ENCODE measurements at places on chromosomes 3 and 15. TPM values are rescaled to one million over a fixed set of nuclear protein-coding genes. Genes with fewer than 3 reads are reported as not detected.

EHHADH gene
- polyA plus RNA-seq, result 15.0 TPM

CACNA1D gene
- 1.2 TPM for polyA plus RNA-seq

TRAT1 gene
- polyA plus RNA-seq, result not detected

ZNF385D gene
- polyA plus RNA-seq, result under 0.01 TPM

CFAP91 gene
- polyA plus RNA-seq, result 0.92 TPM

ZNF660 gene
- polyA plus RNA-seq, result not detected

STAB1 gene
- polyA plus RNA-seq, result 58.5 TPM

DNA sequence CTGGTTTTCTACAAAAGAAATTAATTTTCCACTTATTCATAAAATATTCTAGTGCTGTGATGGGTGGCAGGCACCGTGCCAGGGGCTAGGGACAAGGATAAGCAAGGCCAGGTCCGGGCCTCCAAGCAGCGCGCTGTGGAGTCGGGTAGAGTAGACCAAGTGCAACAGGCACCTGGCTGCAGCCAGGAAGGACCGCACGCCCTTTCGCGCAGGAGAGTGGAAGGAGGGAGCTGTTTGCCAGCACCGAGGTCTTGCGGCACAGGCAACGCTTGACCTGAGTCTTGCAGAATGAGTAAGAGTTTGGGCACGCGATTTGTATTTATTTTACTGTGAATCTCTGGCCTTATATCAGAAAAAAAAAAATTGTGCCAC is at the start of gene CASR:
Gene CASR (plus strand): TSS at position 148 of the 372 bp plus-strand sequence. CDS start 70,522 bp downstream, outside the sequence.
- H3K27ac ChIP-seq, result no peak within 1 kb of the TSS
- no peaks in the 10 kb centered on the region for H3K4me1 ChIP-seq
- H3K27me3 ChIP-seq, result peaks cover 9% of the 10 kb centered on the region
- no peak for DNase-seq
- no peaks in the 10 kb centered on the region for H3K36me3 ChIP-seq
- no peak within 1 kb of the TSS for H3K4me3 ChIP-seq

- no peaks in the 10 kb centered on the region for H3K36me3 ChIP-seq
- no peaks in the 10 kb centered on the region for H3K27me3 ChIP-seq
- DNase-seq, result no peak
- H3K27ac ChIP-seq, result no peak overlapping the region
These were observed 193.2 kb upstream of the ZNF385D start for GRCh38 chr3:21944251-21944650.

- no peaks in the 10 kb centered on the region for H3K27me3 ChIP-seq
- H3K4me3 ChIP-seq, result no peak overlapping the region
- DNase-seq, result no peak
- no peak overlapping the region for H3K27ac ChIP-seq
- H3K4me1 ChIP-seq, result no peaks in the 10 kb centered on the region
These were observed 230.0 kb upstream of the GOLIM4 start for GRCh38 chr3:168325684-168326083.

DNA sequence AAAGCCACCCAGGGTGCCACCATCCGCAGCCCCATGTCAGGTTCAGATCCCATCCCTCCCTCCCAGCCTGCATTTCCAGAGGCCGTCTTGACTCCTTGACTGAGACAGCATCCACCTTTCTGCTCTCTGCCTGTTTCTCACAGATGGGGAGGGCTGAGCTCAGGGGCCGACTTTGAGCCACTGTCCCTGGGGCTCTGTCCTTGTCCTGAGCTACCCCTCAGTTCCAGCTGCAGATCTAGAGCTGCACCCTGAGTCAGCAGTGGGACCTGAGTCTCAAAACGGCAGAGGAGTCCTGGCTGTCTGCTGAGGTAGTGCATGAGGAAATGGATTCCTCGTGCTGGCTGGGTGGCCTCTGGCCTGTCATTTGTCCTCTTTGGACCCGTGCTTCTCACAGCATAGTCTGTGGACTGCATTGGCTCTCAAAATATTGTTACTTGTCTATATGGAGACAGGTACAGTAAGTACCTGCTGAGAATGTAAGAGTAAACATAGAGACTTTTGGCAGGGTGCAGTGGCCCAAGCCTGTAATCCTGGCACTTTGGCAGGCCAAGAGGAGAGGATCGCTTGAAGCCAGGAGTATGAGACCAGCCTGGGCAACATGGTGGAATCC is 22.3 kb downstream of the RPLP1 start:
- no peak overlapping the region for H3K27ac ChIP-seq
- H3K27me3 ChIP-seq, result no peaks in the 10 kb centered on the region
- no peak for DNase-seq
- H3K4me1 ChIP-seq, result no peaks in the 10 kb centered on the region

GRCh38 chr3:146638718-146639117 is 33.6 kb upstream of the PLSCR5 start:
- H3K4me1 ChIP-seq, result peaks cover 2% of the 10 kb centered on the region
- H3K4me3 ChIP-seq, result no peak overlapping the region
- no peak for DNase-seq
- no peaks in the 10 kb centered on the region for H3K27me3 ChIP-seq

DNA sequence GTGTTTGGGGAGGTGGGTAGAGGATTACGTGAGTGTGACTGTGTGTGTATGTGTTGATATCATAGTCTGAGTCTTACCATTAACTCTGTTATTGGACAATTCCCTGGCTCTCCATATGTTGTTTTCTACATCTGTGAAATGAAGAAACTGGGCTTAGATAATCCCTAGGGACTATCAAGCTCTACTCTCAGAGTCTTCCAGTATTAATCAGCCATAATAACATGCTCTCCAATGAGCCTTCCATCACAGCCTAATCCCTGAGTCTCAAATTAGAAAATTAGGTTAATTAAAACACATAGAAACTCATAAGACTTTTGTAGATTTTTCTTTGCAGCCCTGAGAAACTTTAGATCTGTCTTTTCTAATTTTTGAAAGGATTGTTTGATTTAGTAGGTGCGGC is 404.2 kb upstream of the RARB start:
- H3K27me3 ChIP-seq, result no peaks in the 10 kb centered on the region
- H3K4me1 ChIP-seq, result peaks cover 4% of the 10 kb centered on the region
- H3K4me3 ChIP-seq, result no peak overlapping the region
- H3K27ac ChIP-seq, result no peak overlapping the region
- no peaks in the 10 kb centered on the region for H3K36me3 ChIP-seq

GRCh38 chr15:50137330-50137761 is 18.3 kb upstream of the ATP8B4 start:
- no peak for DNase-seq
- H3K36me3 ChIP-seq, result no peaks in the 10 kb centered on the region
- peaks cover 34% of the 10 kb centered on the region for H3K4me1 ChIP-seq
- H3K27me3 ChIP-seq, result no peaks in the 10 kb centered on the region
- H3K27ac ChIP-seq, result no peak overlapping the region

DNA sequence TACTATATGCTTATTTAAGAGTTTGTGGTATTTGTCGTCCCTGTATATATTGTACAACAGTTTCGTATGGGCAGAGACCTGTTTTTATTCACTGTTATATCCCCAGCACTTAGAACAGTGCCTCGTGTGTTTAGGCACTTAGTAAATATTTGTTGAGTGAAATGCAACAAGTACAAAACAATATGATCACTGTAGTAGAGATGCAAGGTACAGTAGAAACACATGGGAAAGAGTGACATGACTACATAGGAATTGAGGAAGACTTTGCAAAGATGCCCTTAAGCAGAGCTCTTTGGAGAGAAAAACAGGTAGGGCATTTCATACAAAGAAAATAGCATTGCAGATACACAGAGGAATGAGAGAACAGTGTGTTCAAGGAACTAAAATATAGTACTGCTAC is 18.3 kb downstream of the RASA2 start:
- no peak for DNase-seq
- H3K36me3 ChIP-seq, result no peaks in the 10 kb centered on the region
- H3K4me3 ChIP-seq, result no peak overlapping the region

- H3K4me1 ChIP-seq, result no peaks in the 10 kb centered on the region
- H3K27me3 ChIP-seq, result no peaks in the 10 kb centered on the region
- no peak overlapping the region for H3K4me3 ChIP-seq
These were observed 64.0 kb downstream of the CHRD start for GRCh38 chr3:184443831-184444230.

GRCh38 chr3:129723558-129724324 is 117.3 kb upstream of the PLXND1 start:
- peak overlapping the region; percentile 41 for H3K27ac ChIP-seq
- H3K36me3 ChIP-seq, result no peaks in the 10 kb centered on the region
- peak; percentile 92 for DNase-seq
- H3K4me1 ChIP-seq, result peaks cover 25% of the 10 kb centered on the region
- H3K4me3 ChIP-seq, result peak overlapping the region; percentile 22
- H3K27me3 ChIP-seq, result no peaks in the 10 kb centered on the region

DNA sequence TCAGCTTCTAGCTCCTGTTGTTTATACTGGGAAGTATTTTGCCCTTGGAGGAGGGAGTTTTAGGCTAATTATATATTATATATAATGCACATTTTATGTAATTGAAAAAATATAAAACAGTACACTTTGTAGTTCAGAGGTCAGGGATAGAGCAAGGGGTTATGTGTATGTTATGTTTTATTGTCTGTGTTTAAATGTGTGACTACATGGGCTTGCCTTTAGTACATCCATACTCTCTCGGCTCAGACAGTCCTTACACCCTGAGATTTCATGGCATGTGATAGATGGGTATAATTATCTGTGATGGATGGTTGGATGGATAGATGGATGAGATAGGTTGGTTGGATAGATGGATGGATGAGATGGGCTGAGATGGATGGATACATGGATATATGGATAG is 17.4 kb upstream of the ST3GAL6 start:
- H3K27ac ChIP-seq, result no peak overlapping the region
- no peak for DNase-seq
- H3K4me3 ChIP-seq, result no peak overlapping the region
- no peaks in the 10 kb centered on the region for H3K4me1 ChIP-seq
- H3K27me3 ChIP-seq, result no peaks in the 10 kb centered on the region

- no peak for DNase-seq
- H3K27ac ChIP-seq, result no peak overlapping the region
- no peaks in the 10 kb centered on the region for H3K4me1 ChIP-seq
These were observed 6.1 kb upstream of the CHST14 start for GRCh38 chr15:40464595-40465185.

DNA sequence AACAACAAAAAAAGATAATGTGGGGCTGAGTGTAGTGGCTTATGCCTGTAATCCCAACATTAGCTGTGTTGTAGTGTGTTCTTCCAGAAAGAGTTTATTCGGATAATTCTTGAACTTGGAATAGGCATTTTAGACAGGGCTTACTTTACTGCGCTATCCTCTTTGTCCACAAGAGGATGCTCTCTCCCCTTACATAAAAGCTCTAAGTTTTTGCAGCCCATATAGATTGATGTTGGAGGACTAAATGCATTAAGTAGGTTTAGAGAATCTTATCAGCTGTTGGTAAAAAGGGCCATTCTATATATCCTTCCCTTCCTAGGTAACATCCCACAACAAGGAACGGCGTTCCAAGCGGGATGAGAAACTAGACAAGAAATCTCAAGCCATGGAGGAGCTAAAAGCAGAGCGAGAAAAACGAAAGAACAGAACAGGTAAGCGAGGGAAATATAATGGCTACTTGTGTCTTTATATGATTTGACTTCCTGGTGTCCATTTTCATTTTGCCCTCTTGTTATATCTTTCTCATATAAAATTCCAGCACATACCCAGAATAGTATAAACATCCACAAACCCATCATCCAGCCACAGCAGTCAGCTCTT is 27.8 kb upstream of the ITPKA start:
- H3K4me3 ChIP-seq, result no peak overlapping the region
- no peaks in the 10 kb centered on the region for H3K4me1 ChIP-seq
- no peaks in the 10 kb centered on the region for H3K27me3 ChIP-seq
- peaks cover 14% of the 10 kb centered on the region for H3K36me3 ChIP-seq
- H3K27ac ChIP-seq, result no peak overlapping the region

GRCh38 chr3:105927741-105928140 is 58.9 kb upstream of the CBLB start:
- no peaks in the 10 kb centered on the region for H3K4me1 ChIP-seq
- no peak overlapping the region for H3K4me3 ChIP-seq
- no peak overlapping the region for H3K27ac ChIP-seq
- no peaks in the 10 kb centered on the region for H3K27me3 ChIP-seq

- H3K4me3 ChIP-seq, result peak overlapping the region; percentile 81
- H3K27me3 ChIP-seq, result no peaks in the 10 kb centered on the region
- H3K4me1 ChIP-seq, result peaks cover 38% of the 10 kb centered on the region
- H3K27ac ChIP-seq, result peak overlapping the region; percentile 90
These were observed 508 bp downstream of the GORASP1 start for GRCh38 chr3:39106851-39107387.

DNA sequence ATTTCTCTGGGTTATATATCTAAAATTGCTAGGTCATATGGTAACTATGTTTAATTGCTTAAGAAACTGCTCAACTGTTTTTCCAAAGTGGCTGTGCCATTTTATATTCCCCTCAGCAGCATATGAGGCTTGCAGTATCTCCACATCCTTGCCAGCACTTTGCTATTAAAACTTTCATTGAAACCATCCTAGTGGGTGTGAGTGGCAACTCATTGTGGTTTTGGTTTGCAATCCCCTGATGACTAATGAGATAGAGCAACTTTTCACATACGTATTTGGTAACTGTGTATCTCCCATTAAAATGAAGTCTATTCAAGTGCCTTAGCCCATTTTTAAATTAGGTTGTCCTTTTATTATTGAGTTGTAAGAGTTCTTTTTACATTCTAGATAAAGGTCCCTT is 17.3 kb downstream of the KPNA1 start:
- H3K4me3 ChIP-seq, result no peak overlapping the region
- no peak overlapping the region for H3K27ac ChIP-seq
- peaks cover 6% of the 10 kb centered on the region for H3K36me3 ChIP-seq
- no peak for DNase-seq

- H3K27ac ChIP-seq, result no peak overlapping the region
- H3K4me1 ChIP-seq, result peaks cover 9% of the 10 kb centered on the region
- H3K4me3 ChIP-seq, result no peak overlapping the region
- no peaks in the 10 kb centered on the region for H3K36me3 ChIP-seq
- no peaks in the 10 kb centered on the region for H3K27me3 ChIP-seq
These were observed 198.0 kb downstream of the PDE8A start for GRCh38 chr15:85179700-85180099.

DNA sequence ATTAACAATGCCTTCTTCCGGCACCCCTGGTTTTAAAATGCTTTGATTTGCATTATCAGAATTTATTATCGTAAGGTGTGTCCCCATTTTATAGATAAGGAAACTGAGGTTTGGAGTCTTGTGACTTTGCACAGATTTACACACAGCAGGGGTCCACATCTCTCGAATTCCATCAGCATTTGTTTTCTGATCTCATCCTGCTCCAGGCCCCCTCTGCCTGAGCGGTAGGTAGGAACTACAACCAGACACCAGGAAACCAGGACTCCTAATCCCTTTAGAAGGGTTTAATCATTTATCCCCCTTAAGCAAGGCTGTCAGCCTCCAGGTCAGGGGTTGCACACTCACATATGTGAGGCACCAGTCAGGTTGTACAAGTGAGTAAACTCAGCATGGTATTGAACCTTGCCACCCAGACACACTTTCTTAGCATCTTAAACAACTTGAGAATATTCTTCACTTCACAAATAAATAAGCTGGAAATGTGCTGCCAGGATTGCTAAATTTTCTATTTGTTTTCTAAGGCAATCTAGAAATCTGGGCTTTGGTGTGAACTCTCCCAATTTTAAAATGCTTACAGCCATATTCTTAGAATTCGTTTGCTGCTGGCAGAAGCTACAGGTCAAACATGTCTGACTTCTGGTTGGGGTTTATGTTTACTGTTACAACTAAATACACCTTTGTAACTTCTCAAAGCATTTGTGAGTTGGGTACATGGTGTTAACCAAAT is 31.7 kb upstream of the CMTM7 start:
- no peak overlapping the region for H3K27ac ChIP-seq
- H3K27me3 ChIP-seq, result no peaks in the 10 kb centered on the region
- DNase-seq, result no peak
- no peaks in the 10 kb centered on the region for H3K36me3 ChIP-seq

- DNase-seq, result peak; percentile 28
- no peaks in the 10 kb centered on the region for H3K36me3 ChIP-seq
- no peaks in the 10 kb centered on the region for H3K4me1 ChIP-seq
- H3K27ac ChIP-seq, result no peak overlapping the region
These were observed 27.6 kb downstream of the KLHL18 start for GRCh38 chr3:47310391-47310790.

GRCh38 chr15:63856711-63857460 is 23.1 kb upstream of the HERC1 start:
- DNase-seq, result no peak
- H3K36me3 ChIP-seq, result no peaks in the 10 kb centered on the region
- no peak overlapping the region for H3K27ac ChIP-seq
- H3K4me1 ChIP-seq, result peaks cover 10% of the 10 kb centered on the region
- H3K4me3 ChIP-seq, result no peak overlapping the region
